ENCODE measurements at places on chromosomes 11 and 22.

GRCh38 chr11:14971865-14972580 lies at the start of gene CALCA:
Gene CALCA (minus strand): TSS chr11:14972351. CDS start chr11:14971192, 1,159 bp downstream.
- DNase-seq, result no peak

DNA sequence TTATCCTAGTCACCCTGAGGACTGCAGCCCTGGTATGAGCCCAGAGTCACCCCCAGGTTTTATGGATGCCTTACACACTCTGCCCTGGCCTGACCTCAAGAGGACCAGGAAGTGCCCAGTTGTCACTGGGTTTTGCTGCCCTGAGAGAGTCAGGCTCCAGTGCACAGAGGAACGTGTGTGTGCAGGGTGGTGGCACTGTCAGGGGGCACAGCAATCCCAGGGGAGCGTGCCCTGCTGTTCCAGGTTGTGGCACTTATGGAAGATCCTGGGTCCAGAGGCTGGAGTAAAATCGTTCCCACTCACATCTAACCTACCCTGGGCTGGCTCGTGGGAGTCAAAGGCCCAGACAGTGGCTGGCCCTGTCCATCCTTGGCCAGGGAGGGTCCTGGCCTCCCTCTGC lies 7.6 kb downstream of the APOBEC3A start:
- no peak for DNase-seq

DNA sequence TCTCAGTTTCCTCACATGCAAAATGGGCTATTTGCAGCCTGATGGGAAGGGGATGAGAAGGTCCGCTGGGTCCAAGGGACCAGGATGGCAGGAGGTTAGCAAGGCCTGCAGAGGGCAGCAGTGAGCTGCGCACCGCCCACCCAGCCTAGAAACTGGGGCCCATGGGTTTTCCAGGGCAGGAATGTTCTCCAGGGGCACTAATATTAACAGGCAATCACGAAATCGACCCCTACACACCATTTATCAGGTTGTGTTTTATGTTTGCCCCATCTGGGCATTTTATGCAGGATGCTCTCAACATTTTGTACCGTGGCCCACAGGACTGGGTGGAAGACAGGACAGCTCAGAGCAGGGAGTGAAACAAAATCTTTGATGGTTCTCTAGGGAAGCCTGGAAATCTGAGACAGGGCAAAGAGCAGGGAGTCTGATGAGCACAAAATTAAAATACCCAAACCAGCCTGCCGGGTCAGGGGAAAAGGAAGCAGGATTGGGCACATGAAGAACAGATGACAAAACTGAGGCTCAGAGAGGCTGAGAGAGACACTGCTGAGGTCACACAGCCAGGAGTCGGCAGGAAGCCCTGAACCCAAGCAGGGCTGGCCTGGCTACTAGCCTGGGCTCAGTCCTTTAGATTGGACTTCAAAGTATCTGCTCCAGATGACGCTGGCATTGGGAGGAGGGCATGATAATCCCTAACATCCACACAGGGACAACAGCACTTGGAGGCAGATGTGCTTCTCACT lies 1.6 kb upstream of the BCR start:
- DNase-seq, result no peak

- DNase-seq, result no peak
Observed at GRCh38 chr22:39343259-39344045, 6.3 kb upstream of the SYNGR1 start.

DNA sequence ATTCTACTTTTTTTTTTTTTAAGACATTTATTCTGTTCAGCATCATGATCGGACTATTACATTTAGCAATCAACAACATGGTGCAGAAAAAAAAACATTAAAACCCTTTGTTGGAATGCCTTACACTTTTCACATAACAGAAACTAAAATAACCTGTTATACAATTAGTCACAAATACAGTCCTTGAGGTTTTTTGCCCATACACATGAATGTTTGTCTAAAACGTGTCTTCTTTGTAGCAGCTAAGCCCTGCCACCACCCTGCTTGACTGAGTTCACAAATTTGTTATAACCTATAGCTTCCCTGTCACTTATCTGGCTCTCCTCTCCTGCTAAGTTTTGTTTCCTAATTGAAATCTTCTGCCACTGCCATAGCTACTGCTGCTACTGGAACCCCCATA lies 75.4 kb upstream of the ARHGAP20 start:
- DNase-seq, result no peak

DNA sequence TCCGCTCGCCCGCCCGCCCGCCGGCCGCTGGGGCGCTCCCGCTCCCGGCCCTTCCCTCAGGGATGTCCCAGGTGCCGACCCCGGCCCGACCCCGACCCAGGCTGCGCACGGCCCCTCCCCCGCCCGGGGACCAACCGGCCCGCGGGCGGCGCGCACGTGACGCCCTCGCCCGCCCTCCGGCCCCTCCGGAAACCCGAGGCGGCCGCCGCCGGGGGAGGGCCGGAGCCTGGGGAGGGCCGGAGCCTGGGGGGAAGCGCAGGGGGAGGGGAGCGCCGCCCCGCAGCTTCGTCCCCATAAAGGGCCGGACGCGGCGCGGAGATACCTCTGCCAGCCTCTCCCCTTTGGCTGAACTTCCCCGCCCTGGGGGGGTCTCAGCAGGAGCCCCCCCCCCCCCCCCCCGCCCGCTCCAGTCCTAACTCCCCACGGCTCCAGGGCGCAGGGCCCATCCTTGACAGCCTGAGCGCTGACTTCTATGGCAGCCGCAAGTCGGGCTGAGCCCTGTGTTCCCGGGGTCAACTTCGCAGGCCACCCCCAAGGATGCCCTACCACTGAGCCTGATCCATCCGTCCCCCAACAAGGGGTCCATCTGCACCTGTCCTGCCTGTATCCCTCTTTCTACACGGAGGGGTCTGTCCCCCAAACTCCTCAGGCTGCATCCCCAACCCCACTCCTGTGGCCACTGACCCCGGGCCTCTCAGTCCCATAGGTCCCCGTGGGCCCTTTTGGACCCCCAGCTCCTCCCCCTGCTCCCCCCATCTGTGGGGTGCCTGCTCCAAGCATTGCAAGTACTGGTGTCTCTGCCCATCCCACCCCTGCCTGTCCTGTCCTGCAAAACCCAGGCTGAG lies at the start of gene MAPK12:
TSS of gene MAPK12 (minus strand) at position 69 of the 845 bp plus-strand sequence. CDS start 174 bp downstream, outside the sequence.
- DNase-seq, result no peak

DNA sequence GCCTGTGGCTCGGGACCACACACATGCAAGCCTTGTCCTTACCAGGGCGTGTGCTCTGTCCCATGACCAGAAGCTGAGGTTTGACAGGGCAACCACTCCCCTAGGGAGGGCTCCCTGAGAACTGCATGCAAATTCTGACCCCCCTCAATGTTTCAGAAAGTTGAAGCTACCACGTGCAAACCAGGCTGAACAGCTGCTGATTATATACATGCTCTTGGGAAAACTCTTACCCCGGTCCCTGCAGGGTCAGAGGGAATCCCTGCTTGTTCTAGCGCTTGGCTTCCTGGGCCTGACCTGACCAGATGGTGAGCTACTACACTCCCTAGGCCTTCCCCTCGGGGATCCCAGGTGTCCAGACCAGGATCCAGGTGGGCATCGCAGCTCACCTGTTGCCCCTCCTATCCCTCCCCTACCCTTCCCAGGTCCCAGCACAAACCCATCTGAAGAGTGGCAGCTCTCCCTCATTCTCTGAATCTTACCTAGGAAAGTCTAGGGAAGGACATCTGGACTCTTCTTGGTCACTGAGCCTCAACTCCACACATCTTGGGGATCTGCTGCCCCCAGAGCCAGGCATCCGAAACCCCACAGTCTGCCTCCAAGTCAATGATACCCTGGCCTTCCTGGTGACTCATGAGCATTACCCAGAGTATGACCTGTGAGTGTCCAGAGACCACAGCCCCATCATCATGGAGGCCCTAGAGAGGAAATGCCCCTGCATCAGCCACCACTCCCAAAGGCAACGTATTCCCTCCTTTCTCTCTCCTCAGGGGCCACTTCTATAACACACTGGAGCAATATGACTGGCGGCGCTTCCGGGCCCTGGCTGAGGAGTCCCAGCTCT lies 61.5 kb downstream of the BTG4 start:
- DNase-seq, result no peak

DNA sequence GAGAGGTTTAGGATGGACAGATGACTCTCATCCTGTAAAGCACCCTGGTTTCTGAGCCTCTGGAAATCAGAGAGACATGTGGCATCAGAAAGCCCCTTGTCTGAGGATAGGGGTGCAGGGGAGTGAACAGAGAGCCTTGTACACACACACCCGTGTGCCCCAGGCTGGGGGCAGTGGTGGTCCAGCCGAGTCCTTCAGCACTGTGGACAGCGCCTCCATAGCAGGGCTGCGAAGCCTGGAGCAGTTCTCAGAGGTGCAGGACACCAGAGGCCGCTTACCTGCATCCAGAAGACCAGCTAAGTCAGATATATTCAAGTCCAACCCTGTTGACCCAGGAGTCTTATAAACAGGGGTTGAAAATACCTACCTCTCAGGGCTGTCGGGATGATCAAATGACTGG lies 11.5 kb upstream of the IGSF9B start:
- no peak for DNase-seq

- no peak for DNase-seq
Observed at GRCh38 chr11:113593698-113594308, 112.3 kb downstream of the TMPRSS5 start.

- no peak for DNase-seq
Observed at GRCh38 chr11:73659961-73660360, 13.6 kb downstream of the PLEKHB1 start.

- DNase-seq, result no peak
Observed at GRCh38 chr11:122721964-122722266, 66.4 kb downstream of the UBASH3B start.

GRCh38 chr22:25364281-25364680 lies 144.8 kb downstream of the CRYBB2 start:
- DNase-seq, result no peak

- no peak for DNase-seq
Observed at GRCh38 chr11:73592640-73593039, 5.3 kb downstream of the FAM168A start.

DNA sequence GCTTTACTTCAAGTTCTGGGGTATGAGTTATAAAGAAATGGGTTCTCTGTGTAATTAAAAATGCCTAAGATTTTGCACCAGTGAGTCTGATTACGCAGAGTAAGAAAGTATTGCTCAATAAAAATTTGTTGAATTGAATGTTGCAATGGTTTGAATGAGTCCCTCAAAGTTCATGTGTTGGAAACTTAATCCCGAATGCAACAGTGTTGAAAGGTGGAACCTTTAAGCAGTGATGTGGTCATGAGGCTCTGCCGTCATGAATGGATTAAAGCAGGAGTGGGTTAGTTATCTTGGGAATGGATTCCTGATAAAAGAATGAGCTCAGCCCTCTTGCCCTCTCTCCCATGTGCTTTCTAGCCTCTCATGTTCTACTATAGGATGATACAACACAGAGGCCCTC lies 52.6 kb upstream of the SESN3 start:
- DNase-seq, result no peak

DNA sequence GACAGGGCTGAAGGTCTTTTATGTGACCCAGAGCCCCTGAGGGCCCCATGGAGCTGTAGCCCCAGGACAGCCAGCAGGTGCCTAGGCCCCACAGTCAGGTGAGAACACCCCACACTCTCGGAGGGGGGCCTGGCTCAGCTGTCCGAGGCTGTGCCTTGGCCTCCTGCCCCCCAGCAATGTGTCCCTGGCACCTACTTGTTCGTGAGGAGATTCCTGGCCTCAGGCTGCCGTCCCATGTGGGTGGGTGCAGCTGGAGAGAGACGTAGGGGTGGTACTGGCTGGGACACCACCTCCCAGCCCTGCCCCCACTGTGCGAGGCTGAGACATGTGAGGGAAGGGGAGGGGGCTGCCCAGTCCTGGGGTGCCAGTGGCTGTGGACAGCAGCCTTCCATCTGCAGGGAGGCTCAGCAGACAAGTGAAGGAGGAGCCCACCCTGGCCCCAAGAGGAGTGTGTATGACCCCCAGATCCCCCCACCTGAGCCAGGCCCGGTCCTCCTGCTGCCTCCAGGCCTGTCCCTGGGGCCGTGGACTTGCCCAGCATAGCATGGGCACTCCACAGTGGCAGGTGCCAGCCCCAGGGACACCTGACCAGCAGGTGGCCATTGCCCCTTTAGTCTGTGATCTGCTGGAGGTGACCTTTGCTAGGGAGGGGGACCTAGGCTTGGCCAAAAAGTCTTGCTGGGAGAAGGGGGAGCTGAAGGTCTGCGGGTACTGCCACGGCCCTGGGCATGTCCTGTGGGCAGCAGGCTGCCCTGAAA lies 17.0 kb downstream of the IL17REL start:
- DNase-seq, result no peak

GRCh38 chr11:33500861-33501479 lies 199.7 kb downstream of the C11orf91 start:
- DNase-seq, result no peak

DNA sequence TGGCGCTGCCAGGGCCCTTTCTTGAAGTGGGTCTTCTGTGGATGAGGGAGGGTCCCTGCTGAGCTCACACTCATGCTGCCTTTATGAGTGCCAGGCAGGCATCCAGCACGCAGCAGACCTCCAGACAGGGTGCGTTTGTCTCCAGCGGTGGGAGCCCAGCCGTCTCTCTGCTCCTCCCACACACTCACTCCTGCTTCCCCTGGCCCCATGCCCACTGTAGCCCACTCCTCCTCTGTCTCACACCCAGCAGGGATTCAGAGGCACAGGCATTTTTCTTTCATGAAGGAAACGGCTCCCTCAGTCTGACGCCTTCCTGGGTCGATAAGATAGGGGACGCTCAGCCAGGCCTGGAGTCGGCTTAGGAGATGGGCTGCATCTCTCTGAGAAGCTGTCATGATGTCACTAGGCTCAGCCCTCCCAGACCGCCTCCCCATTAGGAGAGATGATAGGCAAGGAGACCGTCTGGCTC lies 183.9 kb upstream of the NCAM1 start:
- no peak for DNase-seq

GRCh38 chr11:96188243-96189006 lies 154.6 kb downstream of the MAML2 start:
- no peak for DNase-seq

DNA sequence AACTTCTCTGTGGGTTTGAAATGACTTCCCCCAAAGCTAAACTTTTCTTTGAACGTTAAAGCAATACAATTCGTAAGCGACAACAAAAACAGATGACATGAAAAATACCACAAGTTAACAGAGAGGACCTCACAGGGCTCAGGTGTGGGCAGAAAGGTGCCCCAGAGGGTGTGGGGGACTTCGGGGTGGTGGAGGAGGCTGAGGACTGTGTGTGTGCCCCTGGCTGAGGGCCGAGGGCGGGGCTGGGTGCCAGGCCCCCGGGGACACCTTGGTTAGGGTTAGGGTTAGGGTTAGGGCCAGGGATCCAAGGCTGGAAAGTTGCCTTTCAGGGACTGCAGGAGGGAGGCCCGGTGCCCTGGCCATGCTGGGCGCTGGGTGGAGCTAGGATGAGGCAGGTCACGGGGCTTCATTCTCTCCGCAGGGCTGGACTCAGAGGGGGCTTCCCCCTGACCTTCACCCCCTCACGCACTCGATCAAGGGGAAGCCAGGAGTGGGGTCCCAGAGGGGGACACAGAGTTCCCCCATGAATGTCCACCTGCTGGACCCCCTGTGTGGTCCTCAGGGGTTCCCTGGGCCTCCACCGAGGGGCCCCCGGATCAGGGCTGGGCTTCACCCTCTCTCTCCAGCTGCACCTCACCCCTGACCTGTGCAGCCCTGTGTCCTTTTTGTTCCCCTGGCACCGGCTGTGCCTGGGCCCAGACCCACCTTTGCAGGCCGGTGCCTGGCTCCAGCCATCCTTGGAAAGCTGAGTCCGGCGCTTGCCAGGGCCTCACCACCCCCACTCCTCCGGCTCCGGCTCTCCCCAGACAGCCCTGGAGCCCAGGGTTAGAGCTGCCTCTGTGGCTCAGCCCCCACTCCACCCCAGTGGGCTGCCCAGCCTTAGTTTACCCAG lies 7.0 kb downstream of the TNNI2 start:
- DNase-seq, result no peak

All from SW 1271 (cell line).